ENCODE measurements at places on chromosomes 11 and 22. TPM values are rescaled to one million over a fixed set of nuclear protein-coding genes. Genes with fewer than 3 reads are reported as not detected.

The MS4A1 gene
- total RNA-seq, result not detected

- DNase-seq, result no peak
Measured at GRCh38 chr11:47387944-47388696, 9.8 kb upstream of the SPI1 start.

- DNase-seq, result no peak
Measured at GRCh38 chr11:95372097-95372656, 141.2 kb upstream of the SESN3 start.

GRCh38 chr11:7619322-7619721 is 54.0 kb downstream of the CYB5R2 start:
- DNase-seq, result no peak

DNA sequence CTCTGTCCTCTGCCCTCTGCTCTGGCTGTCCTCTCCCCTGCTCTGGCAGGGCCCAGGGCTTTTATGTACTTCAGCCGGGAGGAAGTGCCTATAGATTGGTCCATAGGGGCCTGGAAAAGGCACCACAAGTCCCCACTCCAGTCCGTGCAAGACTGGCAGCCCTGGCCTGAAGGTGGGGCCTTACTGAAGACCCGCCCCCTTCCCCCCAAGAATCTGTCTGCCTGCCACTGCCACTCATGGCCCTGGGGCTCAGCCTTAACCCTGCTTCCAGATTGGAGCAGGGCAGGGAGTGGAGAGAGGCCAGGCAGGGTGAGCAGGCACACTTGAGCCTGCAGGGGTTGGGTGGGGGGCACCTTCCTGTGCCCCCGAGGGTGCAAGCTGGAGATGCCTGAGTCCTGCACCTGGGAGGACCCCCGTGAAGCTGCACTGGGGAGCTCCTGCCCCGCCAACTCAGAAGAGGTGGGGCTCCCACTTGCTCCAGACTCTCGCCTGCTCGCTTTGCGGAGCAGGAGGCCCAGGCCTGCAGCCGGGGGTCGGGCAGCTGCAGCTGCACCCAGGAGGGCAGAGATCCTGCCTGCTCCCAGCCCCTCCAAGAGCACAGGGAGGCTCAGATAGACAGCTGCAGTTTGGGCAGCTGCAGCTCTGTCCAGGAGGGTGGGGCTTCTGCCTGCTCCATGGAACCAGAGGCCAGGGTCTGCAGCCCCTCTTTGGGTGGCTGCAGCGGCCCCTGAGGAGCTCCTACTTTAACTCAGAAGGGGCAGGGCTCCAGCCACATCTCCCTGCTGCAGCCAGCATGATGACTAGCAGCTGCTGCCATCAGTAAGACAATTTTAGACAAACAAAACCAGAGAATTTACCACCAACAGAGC is 51.0 kb upstream of the SC5D start:
- no peak for DNase-seq
